ENCODE measurements at places on chromosomes 6 and 20. TPM values are rescaled to one million over a fixed set of nuclear protein-coding genes. Genes with fewer than 3 reads are reported as not detected.

Gene CCM2L
- not detected for total RNA-seq

Gene FARS2
- total RNA-seq: 15.7 TPM

Gene CD24
- total RNA-seq: 0.54 TPM

Gene HLA-DQA1
- total RNA-seq: 3.4 TPM

Gene SMLR1
- total RNA-seq: not detected

Gene FOXC1
- 0.16 TPM for total RNA-seq

GRCh38 chr6:33419580-33420490 is at the start of gene SYNGAP1:
Gene SYNGAP1 (plus strand): TSS chr6:33420065. CDS start chr6:33420265, 200 bp downstream.
- DNase-seq: peak; percentile 74

- DNase-seq: no peak
These were observed 111.5 kb downstream of the EYS start for GRCh38 chr6:65595540-65595939.

GRCh38 chr6:164013480-164014208 is 599.1 kb downstream of the QKI start:
- DNase-seq: no peak

DNA sequence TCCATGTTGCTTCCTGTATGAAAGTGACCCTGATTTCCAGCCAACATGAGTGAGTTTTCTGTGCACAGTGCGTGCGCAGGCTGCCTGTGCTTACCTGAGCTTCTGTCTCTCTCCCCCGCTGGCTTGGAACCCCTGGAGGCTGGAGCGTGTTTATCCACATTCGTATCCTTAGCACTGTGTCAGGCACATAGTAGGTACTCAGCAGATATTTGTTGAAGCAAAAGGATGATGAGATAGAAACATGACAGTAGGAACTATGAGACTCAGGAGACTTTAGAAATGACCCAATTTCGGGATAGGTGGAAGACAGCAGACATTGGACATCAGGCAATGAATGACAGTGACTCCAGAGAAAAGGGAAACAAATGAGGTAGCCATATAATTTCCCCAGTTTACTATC is 15.2 kb downstream of the TUBB2B start:
- DNase-seq: no peak

GRCh38 chr6:89989742-89990141 is 95.5 kb downstream of the GJA10 start:
- DNase-seq: no peak

Gene TUBB2B
- total RNA-seq: 0.41 TPM

DNA sequence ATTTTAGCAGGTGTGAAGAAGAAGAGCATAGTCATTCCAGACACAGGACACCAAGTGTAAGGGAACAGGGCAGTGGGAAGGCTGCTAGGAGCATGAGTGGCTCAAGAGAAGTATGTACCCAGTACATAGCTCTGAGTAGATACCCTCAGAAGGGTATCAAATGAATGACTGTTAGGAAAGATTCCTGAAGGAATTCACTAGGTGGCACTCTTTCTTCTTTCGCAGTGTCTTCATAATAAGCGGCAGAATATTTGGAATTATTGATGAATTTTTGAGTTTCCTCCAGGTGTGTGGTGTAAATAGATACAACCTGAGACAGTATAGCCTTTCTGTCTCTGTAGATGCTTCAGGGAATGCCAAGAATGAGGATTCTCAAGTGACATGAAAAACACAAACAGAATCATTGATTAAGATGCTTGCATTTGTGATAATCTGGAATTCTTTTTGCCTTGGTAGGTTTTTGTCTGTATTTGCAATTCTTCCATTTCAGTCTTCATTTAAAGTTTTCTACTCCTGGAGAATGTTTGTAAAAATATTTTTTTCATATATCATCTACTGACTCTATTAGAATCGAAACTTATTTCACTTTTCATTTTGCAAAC is 264.3 kb upstream of the RIMS1 start:
- no peak for DNase-seq
